ENCODE measurements at places on chromosomes 5 and 9.

- DNase-seq: no peak
Measured at GRCh38 chr9:92165484-92165883, 50.3 kb upstream of the SPTLC1 start.

GRCh38 chr5:19498852-19499251 lies 489.1 kb downstream of the CDH18 start:
- no peak for DNase-seq

DNA sequence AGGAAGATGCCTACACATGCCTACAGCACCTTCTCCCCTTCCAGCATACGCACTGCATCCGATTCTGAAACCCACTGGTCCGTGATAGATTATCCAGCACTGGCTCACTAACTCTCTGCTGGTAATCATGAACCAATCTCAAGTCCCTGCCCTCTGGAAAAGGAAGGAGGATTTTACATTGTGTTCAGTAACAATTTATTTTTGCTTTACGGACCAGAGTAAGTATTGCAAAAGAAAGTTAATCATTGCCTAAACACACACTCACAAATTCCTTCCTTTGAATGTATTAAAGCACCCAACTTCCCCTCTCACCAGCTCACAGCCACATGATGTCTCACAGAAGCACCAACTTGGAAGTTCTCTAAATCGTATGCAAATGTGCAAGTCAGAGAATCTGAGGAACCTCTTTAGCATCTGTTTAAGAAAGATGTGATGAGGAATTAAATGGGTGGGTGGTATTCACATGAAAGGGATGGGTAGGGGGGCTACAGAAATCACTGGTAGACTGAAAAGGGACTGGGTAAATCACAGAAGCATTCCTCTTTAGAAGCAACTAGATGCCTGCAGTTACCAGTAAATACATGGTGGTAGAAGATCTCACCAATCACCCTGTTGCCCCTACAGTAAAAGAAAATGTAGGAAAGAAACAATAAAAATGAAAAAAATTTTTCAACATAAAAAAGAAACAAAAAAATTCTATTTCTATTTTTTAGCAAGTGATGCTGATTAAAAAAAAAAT lies 8.4 kb downstream of the GNAQ start:
- no peak for DNase-seq

DNA sequence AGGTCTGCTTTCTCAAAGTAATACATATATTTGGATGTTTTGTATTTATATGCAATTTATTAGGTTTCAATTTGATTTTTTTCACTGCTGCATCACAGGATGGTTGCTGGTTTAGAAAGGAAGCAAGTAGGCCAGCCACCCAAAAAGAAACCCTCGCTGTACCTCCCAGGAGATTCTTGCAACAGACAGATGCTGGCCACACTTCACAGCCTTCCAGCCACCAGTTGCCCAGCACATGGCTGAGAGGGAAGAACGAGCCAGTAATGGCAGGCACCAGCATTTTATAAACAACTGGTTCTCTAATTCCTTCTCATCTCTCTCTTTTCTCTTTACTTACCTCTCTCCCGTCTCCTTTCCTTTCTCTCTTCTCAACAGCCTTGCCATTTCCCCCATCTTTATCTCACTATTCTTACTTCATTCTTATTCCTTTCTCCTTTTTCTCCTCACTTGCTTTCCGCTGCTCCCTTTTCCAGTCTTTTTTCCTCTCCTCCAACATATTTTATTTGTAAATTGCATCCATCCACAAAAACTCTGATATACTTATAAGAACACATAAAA lies 38.9 kb downstream of the EFNA5 start:
- DNase-seq: no peak

DNA sequence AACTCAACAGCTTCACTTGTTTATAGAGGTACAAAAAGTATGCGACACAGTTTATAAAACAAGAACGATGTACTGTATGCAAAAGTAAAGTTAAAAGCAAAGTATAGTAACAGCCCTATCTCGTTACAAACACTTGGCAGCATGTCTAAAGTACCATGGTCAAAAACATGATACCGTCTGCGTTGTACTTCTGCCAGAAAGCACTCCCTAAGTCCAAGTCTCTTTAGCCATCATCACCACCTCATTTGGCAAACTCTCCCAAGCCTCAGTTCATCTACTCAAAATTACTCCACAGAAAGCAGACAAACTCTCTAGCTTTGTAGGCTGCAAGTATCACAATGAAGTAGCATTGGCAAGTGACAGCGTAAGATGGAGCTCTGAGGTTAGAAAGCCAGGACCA lies 73.4 kb downstream of the NFIB start:
- DNase-seq: no peak

- DNase-seq: no peak
Measured at GRCh38 chr9:89455356-89455824, 42.5 kb downstream of the SEMA4D start.

- no peak for DNase-seq
Measured at GRCh38 chr9:69458176-69458575, 133.2 kb downstream of the ENTREP1 start.

GRCh38 chr5:81516091-81516490 lies 122.2 kb upstream of the ACOT12 start:
- no peak for DNase-seq

DNA sequence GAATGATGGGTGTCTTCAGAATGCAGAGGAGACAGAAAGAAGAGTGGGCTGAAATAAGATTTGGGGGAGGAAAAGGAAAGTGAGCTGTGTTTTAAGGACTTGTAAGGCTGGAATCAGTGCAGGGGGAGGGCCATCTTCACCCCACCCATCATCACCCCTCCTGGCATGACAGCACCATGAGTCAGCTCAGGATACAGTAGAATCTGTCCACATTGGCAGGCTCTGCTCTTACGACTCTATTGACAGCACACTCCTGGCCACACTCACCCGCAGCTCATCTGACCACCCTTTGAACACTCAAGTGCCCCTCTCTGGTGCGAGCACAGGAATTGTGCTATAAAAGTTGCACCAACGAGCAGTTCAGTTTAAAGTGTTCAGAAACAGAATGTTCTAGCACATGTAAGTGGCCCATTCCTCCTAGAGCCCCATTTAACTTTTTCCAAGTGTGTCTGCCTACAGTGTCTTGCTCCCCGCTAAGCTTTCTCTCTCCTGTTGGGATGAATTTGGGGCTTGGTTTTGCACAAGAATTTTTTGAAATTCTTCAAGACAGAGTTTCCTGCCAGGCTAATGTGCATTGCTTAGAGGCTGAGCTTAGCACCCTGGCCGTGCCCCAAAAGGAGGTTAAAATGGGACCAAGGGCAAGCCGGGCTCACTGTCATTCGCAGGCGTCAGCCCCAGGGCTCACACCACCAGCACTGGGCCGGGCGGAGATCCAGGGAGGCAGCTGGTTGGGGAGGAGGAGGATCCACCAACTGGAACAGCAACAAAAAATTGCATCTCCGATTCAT lies 12.0 kb downstream of the ADRA1B start:
- DNase-seq: no peak

- no peak for DNase-seq
Measured at GRCh38 chr5:102764381-102765004, 9.4 kb downstream of the PAM start.

DNA sequence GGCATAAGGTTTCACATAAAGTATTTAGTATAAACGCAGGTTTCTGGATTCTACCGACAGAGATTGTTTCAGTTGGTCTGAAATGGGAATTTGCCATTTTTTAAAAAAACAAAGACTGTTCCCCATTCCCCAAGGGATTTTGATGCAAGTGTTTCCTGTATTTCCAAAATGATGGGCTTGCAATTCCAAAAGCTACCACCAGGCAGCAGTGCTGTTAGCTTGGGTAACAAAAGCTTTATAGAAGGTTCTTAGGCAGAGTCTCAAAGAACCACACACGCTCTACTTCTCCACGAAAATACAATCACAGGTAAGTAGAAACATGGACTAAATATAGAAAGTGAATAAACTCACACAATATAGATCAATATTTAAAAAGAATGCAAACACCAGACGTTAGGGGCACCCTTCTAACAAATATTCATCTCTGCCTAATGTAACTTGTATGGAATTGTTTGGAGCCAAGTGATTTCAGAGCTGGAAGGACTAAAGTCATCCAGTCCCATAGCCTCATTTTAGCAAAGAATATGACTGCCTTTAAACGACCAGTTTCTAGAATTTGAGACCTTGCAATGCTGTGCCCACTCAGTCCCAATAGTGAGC lies 154.3 kb downstream of the SPOCK1 start:
- no peak for DNase-seq

GRCh38 chr5:155912291-155912690 lies 414.7 kb upstream of the SGCD start:
- no peak for DNase-seq

DNA sequence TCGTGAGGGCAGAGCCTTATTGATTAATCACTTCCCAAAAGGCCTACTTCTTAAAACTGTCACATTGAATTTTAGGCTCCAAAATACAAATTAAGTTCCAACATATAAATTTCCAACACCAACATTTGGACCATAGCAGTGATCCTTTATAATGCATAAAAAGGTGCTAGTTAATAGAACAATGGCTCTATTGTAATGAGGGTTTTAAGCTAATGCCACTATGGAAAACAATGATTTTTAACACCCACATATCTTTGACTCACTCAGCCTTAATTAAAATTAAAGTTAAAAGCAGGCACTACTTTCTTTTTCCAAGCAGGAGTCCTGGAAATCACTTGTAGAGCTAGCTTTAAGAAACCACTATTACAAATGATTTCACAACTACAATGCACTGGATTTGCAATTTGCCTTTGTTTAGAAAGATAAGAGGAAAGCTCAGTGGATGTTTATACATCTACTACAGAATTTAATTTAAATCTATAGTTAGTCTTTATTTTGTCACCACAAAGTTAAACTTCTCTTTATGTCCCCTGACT lies 41.8 kb downstream of the DPYSL3 start:
- DNase-seq: no peak

Measured in activated T-cell treated with anti-CD3 and anti-CD28 coated beads for 4 hours (primary cell).